Activated CD8-positive, alpha-beta T cell treated with anti-CD3 and anti-CD28 coated beads for 36 hours (primary cell): ENCODE measurements at places on chromosomes 2 and 18. TPM values are rescaled to one million over a fixed set of nuclear protein-coding genes. Genes with fewer than 3 reads are reported as not detected.

DNA sequence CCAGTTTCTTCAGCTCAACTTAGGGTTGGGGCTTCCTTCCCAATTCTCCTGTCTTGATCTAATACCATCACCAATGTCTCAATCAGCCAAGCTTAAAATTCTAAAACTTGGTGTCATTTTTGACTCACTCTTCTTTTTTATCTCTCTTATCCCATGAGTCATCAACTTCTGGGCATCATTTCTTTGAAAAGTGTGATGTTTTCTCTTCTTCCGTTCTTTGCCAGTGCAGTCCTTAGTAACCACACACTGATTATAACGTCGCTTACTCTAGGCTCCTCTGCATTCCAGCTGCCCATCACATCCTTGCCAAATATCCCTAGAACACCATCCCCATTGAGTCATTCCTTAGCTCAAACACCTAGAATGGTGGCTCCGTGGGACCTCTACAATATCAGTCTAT is 27.4 kb upstream of the MRO start:
- no peaks in the 10 kb centered on the region for H3K27me3 ChIP-seq
- no peaks in the 10 kb centered on the region for H3K4me1 ChIP-seq
- no peaks in the 10 kb centered on the region for H3K36me3 ChIP-seq
- no peak for DNase-seq
- no peak overlapping the region for H3K27ac ChIP-seq
- H3K4me3 ChIP-seq: no peak overlapping the region

- H3K4me1 ChIP-seq: peaks cover 40% of the 10 kb centered on the region
- H3K4me3 ChIP-seq: no peak overlapping the region
- no peaks in the 10 kb centered on the region for H3K27me3 ChIP-seq
- DNase-seq: peak; percentile 25
Observed at GRCh38 chr2:28273751-28274150, 118.9 kb upstream of the FOSL2 start.

The NRP2 gene
- 1.6 TPM for total RNA-seq

DNA sequence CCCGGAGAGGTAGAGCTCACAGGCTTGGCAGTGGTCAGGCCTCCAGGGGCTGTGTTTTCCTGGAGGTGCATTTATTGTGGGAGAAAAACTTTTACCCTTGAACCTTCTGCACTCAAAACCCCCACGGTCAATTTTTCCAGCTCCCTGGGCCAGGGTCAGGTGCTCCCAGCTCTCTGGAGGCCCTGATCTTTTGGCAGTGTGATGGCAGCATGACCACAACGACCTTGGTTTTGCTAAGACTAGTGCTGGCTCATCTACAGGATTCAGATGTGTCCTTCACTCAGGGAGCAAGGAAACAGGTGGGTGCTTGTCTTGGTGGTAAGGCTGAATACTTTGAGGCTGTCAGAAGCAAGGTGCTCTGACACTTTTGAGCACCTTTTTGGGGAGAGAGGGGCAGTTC is 92.3 kb downstream of the CCDC93 start:
- DNase-seq: no peak
- no peak overlapping the region for H3K4me3 ChIP-seq
- H3K27me3 ChIP-seq: no peaks in the 10 kb centered on the region
- H3K4me1 ChIP-seq: no peaks in the 10 kb centered on the region

The LPIN1 gene
- 31.9 TPM for total RNA-seq

The PLCL1 gene
- total RNA-seq: 0.69 TPM

GRCh38 chr2:18741895-18742732 is 152.7 kb upstream of the NT5C1B start:
- H3K36me3 ChIP-seq: no peaks in the 10 kb centered on the region
- no peak for DNase-seq
- no peak overlapping the region for H3K4me3 ChIP-seq
- H3K27ac ChIP-seq: no peak overlapping the region

The IL36RN gene
- not detected for total RNA-seq

The MGAT4A gene
- 59.0 TPM for total RNA-seq

DNA sequence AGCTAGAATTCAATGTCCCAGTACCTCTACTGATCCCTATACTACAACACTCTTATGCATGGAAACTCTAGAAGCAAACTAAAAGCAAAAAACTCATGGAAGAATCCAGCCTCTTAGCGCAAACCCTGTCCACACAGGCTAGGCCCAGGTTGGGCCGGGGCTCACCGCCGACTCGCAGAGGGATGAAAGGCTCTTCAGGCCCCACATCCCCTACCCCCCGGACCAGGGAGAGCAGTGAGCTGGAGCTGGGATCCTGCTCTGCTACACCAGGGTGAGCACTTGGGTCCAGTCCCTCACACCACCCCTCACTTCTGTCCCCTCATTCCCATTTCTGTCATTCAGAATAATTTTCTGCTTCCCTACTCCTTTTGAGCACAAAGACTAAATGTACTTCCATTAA is 2.0 kb downstream of the OST4 start:
- peaks cover 35% of the 10 kb centered on the region for H3K36me3 ChIP-seq
- DNase-seq: no peak
- H3K4me3 ChIP-seq: peak overlapping the region; percentile 98
- H3K27me3 ChIP-seq: no peaks in the 10 kb centered on the region
- peaks cover 57% of the 10 kb centered on the region for H3K4me1 ChIP-seq

GRCh38 chr18:46152808-46153617 is 48.8 kb downstream of the HAUS1 start:
- no peak for DNase-seq
- H3K4me3 ChIP-seq: no peak overlapping the region
- H3K36me3 ChIP-seq: peaks cover 2% of the 10 kb centered on the region
- no peak overlapping the region for H3K27ac ChIP-seq
- no peaks in the 10 kb centered on the region for H3K27me3 ChIP-seq
- peaks cover 67% of the 10 kb centered on the region for H3K4me1 ChIP-seq

The KLHL41 gene
- not detected for total RNA-seq

DNA sequence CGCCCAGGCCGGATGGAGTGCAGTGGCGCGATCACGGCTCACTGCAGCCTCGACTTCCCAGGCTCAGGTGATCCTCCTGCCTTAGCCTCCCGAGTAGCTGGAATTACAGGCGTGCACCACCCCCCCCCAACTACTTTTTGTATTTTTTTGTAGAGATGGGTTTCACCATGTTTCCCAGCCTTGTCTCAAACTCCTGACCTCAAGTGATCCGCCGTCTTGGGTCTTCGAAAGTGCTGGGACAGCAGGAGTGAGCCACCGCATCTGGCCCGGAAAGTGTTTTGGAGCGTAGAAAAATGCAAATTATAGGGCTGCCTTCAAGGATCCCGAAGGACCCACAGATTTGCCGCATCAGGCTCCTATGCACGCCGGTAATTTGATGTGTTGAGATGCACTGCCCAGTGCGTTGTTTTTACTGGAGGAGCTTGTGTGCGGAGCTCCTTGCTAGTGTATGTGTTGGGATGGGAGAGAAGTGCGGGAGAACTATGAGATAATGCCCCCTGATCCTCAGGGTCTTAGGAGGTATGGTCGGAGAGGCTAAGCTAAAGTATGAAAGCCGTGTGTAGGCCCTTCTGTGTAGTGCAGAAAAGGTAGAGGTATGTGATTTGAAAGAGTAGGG is 1.2 kb upstream of the CLASP1 start:
- DNase-seq: peak; percentile 22
- H3K4me3 ChIP-seq: peak overlapping the region; percentile 93
- H3K36me3 ChIP-seq: peaks cover 38% of the 10 kb centered on the region
- H3K27me3 ChIP-seq: no peaks in the 10 kb centered on the region

The CELF4 gene
- not detected for total RNA-seq

GRCh38 chr18:32698153-32698552 is 74.7 kb downstream of the KLHL14 start:
- DNase-seq: no peak
- H3K4me1 ChIP-seq: no peaks in the 10 kb centered on the region
- no peaks in the 10 kb centered on the region for H3K36me3 ChIP-seq
- no peaks in the 10 kb centered on the region for H3K27me3 ChIP-seq

The SLC5A7 gene
- total RNA-seq: not detected

The CFLAR gene
- total RNA-seq: 222 TPM

DNA sequence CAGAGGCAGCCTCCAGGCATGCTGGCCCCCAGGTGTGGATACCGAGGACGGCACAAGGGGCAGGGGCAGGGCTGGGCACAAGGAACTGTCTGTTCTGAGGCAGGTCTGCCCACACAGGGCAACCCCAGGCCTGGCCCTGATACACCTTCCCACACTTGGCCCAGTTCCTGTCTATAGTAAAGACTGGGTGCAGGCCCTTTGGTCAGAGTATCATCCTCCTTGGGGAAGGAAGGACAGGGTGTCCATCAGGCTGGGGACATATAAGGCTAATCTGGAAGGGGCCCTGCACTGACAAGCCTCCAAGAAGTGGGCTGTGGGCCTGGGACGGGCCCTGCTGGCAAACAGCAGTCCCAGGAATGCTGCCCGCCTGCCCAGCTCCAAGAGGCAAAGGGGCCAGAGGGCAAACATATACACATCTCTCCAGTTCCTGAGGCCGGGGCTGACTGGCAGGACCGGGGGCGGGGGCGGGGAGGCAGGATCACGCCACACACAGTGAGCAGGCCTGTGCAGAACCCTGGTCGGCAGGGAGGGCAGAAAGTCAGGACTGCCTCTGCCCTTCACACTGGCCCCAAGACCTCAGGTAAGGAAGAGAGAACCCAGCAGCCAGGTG is 18.9 kb downstream of the SDC1 start:
- H3K27me3 ChIP-seq: no peaks in the 10 kb centered on the region
- H3K4me1 ChIP-seq: no peaks in the 10 kb centered on the region
- no peak overlapping the region for H3K27ac ChIP-seq
- H3K4me3 ChIP-seq: no peak overlapping the region

DNA sequence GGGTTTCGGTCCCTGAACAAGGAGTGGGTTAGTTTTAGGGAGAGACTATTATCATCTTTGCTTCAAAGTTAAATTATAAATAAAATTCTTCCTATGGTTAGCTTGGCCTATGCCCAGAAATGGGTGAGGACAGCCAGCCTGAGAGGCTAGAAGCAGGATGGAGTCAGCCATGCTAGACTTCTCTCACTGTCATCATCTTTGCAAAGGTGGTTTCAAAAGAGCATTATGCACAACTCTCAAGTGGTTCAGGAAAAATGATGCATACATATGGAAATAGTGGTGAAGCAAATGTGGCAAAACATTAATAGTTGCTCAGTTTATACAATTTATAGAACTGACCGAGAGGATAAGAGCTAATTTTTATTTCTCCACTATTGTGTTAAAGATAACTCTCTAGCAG is 283.9 kb upstream of the FBXO11 start:
- DNase-seq: no peak
- no peak overlapping the region for H3K27ac ChIP-seq
- peaks cover 2% of the 10 kb centered on the region for H3K27me3 ChIP-seq

GRCh38 chr2:44778671-44779476 is 162.6 kb upstream of the SIX3 start:
- H3K4me1 ChIP-seq: peaks cover 10% of the 10 kb centered on the region
- H3K4me3 ChIP-seq: no peak overlapping the region
- H3K27me3 ChIP-seq: no peaks in the 10 kb centered on the region
- H3K27ac ChIP-seq: no peak overlapping the region
- H3K36me3 ChIP-seq: peaks cover 9% of the 10 kb centered on the region
- no peak for DNase-seq

GRCh38 chr2:43220760-43221123 is 5.7 kb downstream of the ZFP36L2 start:
- peaks cover 52% of the 10 kb centered on the region for H3K36me3 ChIP-seq
- no peaks in the 10 kb centered on the region for H3K27me3 ChIP-seq
- H3K4me3 ChIP-seq: peak overlapping the region; percentile 80
- no peak for DNase-seq
- peaks cover 44% of the 10 kb centered on the region for H3K4me1 ChIP-seq
- peak overlapping the region; percentile 95 for H3K27ac ChIP-seq

The SETBP1 gene
- 10.2 TPM for total RNA-seq
